Coronary artery (tissue), 2 donors: ENCODE measurements at places on chromosomes 3 and 15.

DNA sequence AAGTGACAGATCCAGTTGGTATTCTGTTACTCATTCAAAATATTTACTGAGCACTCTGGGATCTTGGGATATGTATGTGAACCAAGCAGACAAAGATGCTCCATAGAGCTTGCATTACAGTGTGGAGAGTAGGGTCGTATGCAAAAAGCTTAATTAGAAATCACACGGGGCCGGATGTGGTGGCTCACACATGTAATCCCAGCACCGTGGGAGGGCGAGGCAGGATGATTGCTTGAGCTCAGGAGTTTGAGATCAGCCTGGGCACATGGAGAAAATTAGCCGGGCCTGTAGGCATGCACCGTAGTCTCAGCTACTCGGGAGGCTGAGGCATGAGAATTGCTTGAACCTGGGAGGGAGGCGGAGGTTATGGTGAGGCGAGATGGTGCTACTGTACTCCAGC is 68.7 kb upstream of the MB21D2 start:
- no peak for DNase-seq

DNA sequence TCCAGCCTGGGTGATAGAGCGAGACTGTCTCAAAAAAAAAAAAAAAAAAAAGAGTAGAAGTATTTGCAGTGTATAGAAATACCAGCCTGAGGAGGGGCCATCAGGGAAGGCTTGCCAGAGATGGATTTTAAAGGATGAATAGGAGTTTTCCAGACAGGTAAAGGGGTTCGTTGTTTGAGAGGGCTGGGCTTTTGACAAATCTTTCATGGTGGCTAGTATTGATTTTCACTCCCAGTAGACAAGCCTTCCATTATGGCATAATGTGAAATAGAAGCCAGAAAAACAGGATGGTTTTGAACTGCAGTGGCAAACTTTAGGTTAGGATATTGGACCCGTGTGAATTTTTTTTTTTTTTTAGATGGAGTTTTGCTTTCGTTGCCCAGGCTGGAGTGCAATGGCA is 3.6 kb downstream of the PTPN23 start:
- no peak for DNase-seq

GRCh38 chr3:111548756-111549155 is 6.8 kb downstream of the CD96 start:
- no peak for DNase-seq

- DNase-seq = no peak
Measured at GRCh38 chr3:44065311-44066094, 176.2 kb upstream of the TOPAZ1 start.

DNA sequence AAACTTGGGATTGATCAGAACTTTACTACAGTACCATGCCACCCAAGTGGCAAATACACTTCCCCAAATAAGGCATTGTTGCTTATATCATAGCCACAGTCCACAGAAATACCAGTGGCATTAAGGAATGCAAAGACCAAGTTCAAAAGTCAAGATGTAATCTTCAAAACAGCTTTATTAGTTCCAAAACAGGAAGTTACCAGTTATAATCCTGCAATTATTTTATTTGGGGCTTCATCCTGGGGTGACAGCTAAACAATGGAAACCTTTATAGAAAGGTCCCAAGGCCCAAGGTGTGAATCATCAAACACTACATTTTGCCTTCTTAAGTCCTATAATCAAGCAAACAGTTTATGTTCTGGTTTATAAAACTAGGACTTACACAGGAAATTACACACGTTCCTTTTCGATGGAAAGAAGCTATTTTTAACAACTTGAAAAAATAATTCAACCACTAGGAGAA is 30.3 kb upstream of the RNF7 start:
- no peak for DNase-seq

DNA sequence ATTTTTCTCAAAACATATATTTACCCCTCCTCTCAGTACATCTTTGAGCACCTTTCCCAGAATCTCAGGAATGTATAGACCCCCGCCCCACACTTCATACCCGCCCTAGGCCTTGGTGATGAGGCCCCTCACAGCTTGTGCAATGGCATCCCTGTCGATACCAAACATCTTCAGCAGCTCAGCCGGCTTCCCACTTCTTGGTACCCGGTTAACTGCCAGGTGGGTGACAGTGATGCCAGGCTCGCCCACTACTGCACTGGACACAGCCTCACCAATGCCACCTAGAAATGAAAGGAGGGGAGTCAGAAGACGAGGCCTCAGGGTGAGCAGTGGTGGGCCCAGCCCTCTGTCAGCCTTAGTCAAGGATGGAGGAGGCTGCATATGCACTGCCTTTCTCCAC is 30.2 kb downstream of the TKT start:
- DNase-seq = no peak

DNA sequence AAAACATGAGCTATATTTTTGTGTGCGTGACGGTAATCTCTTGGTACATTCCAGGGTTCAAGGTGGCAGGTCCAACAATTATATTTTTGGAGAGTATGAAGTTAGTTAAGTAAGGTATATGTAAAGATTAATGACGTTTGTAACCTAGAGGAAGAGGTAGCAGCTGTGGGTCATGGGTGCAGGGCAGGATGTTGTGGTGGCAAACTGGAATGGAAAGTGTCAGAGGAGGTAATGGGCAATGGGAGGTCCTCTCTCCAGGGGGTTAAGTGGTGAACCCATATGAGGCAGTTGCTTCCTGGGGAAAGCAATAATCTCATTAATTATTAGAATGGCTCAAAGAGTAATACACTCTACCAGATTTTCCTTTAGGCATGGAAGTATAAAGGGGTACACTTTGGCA is 1.0 kb upstream of the CD200R1L start:
- no peak for DNase-seq

DNA sequence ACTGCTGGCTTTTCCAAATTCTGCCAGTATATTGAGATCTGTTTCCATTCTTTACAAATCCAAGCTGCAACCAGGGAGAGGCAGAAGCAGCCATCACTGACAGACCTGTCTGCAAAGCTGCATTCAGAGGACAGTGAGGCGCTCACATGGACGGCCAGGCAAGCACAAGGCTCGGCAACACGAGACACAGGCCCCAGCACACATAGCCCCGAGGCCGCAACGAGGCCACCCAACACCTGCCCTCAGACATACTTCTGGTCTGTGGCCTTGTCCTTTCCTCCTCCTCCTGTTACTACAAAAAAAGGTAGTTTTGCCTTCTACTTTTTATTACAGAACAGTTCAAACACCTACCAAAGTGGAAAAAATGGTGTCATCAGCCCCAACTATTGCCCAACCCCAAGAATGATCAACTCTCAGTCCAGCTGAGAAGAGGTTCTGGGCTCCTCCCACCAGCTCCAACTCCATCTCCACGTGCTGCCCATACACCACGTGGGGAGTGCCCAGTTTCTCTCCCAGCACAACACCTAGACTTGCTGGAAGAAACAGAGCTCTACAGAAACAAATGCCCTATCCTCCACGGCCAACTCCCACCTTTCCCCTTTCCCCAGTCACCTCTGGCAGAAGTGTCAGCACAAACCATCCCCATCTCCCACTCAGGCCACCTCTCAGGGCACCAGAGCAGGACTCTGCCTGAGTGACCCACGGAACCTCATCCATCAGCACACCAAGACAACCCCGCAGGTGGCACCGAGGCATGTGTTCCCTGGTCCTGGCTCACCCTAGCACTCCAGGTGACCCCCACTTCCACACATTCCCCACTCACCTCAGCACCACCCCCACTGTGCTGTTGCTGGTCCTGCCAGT is 7.4 kb downstream of the ZXDC start:
- peak; percentile 46 for DNase-seq

DNA sequence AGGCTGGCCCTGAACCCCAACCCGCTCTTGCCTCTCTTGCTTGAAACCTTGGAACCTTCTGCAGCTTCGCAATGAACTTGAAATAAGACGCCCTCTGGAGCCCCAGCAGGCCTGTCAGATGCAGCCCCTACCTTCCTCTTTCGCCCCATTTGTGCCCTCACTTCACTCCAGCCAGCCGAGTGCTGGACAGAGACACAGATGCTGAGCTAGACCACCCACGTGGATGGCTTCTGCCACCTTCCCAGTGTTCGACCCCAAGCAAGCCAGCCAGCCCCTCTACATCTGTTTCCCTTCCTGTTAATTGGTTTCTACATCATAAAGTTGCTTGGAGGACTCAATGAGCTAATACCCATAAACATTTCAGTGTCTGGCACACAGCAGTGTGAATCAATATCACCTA is 23.8 kb upstream of the SNRPA1 start:
- no peak for DNase-seq

GRCh38 chr15:81297603-81298575 is 26.1 kb downstream of the STARD5 start:
- DNase-seq = no peak

DNA sequence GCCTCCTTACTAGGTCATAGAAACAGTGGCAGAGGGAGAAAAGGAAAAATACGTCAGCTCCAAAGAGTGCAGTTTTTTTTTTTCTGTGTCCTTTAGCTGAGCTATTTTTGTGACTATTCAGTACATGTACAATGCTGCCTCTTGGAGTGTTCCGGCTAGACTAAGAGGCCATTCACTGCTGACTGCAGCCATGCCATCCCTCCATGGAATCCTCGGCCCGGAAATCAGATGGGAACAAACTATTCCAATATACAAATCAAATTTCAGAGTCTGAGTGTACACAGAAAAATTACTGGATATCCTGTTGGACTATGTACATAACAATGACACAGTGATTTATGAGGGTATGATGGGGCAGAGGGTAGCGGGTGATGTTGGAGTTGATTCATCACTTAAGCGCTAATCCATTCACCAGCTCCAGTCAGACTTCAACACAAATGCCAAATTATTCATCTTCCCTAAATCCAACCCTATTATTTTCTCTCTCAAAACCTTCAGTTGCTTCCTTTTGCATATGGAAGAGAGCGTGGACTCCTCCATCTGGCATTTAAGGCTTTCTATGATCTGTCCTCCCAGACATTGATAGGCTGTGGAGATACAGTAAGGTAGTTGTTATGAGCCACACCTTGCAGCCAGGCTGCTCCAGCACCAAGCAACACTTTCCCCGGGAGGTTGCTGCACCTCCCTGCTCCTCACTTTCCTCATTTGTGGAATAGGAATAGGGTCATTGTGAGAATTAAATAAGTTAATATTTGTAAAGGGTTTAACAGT is 109.1 kb downstream of the LPP start:
- peak; percentile 84 for DNase-seq

- DNase-seq = no peak
Measured at GRCh38 chr3:69967156-69967555, 32.4 kb upstream of the SAMMSON start.

GRCh38 chr3:171834461-171834801 is 8.7 kb upstream of the TMEM212 start:
- DNase-seq = no peak

- no peak for DNase-seq
Measured at GRCh38 chr3:14586611-14587010, 46.5 kb upstream of the GRIP2 start.

DNA sequence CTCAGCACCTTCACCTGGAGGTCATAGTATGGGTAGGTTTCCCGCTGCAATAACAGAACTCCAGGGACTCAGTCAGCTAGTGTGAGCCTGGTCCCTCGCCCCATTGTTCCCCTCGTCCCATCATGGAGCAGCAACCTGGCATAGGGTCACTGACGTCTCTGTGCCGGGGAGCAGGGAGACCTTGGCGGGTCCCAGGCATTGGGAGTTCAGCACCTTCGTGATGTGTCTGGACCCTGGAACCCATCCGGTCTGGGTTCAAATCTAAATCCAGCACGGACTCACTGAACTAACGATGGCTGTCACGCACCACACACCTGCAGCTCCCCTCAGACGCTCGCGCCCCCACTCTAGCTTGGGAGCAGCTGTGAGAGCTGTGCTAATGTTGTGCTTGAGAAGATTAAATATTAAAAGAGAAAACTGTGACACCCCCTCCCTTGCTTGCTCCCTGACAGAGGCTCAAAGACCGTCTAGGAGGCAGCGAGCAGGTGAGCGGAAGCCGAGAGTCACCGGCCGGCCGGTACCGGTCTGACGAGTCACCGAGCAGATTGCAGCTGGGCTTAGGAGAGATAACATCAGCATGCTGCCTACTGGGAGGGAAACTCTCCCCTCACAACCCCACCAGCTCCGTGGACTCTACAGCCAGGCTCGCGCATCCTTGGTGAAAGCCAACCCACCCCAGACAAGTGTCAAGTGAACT is 742 bp downstream of the PLA2G4F start:
- DNase-seq = no peak

GRCh38 chr3:48215876-48216275 is 7.4 kb upstream of the CAMP start:
- DNase-seq = no peak

- no peak for DNase-seq
Measured at GRCh38 chr3:101151286-101151913, 158.2 kb upstream of the ABI3BP start.

DNA sequence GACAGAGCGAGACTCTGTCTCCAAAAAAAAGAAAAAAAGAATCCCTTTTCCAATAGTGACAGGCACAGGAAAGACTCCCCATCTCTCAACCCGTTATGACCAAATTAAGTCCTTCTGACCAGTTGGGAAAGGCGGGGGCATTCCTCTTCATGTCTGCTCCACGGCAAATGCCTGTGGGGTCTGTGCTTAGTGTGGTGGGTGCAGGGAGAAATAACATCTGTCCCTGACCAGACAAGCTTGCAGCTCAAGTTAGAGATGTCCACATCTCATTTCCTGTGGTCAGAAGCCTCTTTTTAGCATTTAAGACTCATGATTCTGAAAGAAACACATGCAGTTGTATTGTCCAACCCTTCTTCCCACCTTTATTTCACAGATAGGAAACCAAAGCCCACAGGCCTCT is 16.2 kb downstream of the PLA1A start:
- DNase-seq = no peak

GRCh38 chr3:157404381-157404780 is 32.3 kb upstream of the PTX3 start:
- no peak for DNase-seq

DNA sequence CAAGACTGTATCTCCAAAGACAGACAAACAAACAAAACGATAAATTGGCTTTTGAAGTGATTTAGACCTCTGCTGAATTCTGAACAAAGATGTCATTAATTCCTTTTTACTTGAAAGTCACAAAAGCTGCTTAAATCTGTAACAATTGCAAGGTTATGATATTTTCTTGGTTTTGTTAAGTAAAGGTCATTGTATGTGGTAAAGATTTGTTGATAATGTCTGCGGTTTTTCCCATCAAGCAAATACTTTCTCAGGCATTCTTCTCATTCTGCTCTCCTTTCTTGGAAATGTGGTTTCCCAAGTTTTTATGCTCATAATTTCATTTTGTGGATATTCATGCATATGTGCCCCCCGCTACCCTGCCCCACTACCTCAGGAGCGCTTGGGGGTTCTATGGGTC is 116.5 kb downstream of the SLMAP start:
- no peak for DNase-seq

GRCh38 chr15:39365161-39365560 is 215.7 kb upstream of the THBS1 start:
- no peak for DNase-seq
